ENCODE measurements at places on chromosomes 5 and 9.

DNA sequence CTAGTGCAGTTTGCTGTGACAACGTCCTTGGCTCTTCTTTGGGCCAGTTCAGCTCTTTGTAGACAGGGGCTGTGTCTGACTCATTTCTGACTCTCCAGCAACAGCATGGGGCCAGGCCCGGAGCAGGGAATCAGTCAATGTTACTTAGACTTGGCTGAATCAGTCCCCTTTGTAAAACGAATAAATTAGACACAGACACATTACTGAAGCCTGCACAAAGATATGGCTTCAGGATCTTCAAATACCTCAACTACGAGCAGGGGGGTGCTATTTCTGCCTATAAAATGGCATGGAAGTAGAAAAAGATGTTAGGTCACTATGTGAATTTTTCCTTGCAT lies 204.7 kb downstream of the TTLL11 start:
- DNase-seq = no peak

DNA sequence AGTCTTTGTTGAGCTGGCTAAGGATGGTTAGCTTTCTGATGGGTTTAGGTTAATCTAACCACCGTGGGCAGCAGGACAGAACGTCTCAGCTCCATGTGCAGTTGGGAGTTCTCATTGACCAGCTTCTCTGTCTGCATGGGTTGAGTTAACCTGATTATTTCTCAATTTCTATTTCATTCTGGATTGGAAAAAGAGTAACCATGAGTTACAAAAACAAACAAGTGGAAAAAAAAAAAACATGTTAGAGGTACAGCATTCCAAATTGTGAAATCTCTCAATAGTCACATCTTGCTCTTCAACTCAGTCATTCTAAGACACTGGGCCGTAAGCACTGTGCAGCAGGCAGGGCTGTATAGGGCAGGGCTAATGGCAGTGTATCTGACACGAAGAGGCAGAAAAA lies 343.7 kb upstream of the KLF4 start:
- no peak for DNase-seq

- DNase-seq = no peak
These were observed 308.9 kb upstream of the MPDZ start for GRCh38 chr9:13588151-13589033.

DNA sequence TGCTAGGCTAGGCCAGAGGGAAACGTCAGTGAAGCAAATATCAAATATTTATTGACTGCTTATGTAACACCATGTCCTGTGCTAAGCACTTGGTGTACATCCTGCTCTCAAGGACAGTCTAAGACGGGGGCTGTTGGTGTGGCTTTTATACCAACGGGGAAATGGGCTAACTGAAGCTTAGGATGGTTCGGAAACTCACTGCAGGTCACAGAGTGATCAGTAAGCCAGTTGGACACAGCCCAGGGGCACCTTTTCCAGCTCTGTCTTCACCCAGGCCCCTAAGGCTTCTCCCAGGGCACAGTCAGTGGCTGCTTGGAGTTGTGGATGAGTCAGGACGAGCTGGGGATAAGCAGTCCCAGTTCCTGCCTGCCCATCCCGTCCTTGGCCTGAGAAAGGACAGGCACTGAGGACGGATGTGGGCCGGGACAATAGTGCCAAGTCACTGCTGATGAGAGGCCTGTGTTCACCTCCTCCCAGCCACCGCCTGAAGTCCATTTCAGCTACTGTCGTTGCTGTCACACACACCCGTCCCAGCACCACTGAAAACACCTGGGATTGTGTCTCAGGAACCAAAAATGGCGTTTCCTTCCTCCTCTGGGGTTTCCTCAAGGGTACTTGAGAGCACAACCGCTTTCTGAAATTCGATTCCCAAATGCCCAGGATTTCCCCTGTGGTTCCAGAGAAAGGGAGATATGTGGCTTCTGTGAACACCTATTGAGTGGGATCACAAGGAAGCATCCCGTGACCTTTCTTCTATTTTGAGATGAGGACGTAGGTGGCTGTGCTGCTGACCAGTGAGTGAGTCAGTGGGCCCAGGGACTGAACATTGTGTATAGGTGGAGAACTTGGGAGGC lies 17.5 kb upstream of the SPRY4 start:
- no peak for DNase-seq

DNA sequence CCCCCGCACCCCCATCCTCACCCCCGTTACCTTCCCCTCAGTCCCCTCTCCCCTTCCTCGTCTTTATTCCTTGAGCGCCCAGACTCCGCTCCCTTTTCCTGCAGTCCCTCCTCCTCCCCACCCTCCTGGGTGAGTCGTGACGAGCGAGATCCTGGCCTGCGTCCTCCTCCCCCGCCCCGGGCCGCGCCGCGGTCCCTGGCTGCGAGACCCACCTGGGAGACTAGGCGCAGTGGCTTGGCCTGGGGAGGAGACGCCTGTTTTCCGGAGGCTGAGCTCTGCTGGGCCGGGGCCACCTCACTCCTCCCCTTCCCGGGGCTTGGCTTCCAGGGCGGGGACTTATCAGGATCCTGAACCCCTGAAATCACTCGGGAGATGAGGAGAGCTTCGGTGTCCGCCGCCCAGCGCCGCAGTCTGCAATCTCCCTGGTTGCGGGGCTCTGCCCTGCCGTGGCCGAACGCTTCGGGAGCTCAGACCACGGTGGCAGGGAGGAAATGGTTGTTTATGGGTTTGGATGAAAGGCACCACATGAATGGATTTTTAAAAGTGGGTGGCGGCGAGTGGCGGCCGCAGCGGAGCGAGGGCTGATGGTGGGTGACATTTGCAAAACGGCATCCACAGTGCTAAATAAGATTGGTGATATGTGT lies 984 bp downstream of the STXBP1 start:
- DNase-seq = no peak

Measured in CD4-positive, alpha-beta T cell treated with Interferon gamma for 1 hour (primary cell).